ENCODE measurements at places on chromosomes 7 and 10.
A peak's percentile ranks its signal among the peaks of the same experiment; 100 is the strongest.

- DNase-seq = no peak
Observed at GRCh38 chr7:43752411-43752810, 6.1 kb upstream of the BLVRA start.

- DNase-seq = no peak
Observed at GRCh38 chr10:117470733-117471132, 71.8 kb upstream of the EMX2 start.

GRCh38 chr7:2461268-2462026 is 14.8 kb downstream of the GRIFIN start:
- no peak for DNase-seq

DNA sequence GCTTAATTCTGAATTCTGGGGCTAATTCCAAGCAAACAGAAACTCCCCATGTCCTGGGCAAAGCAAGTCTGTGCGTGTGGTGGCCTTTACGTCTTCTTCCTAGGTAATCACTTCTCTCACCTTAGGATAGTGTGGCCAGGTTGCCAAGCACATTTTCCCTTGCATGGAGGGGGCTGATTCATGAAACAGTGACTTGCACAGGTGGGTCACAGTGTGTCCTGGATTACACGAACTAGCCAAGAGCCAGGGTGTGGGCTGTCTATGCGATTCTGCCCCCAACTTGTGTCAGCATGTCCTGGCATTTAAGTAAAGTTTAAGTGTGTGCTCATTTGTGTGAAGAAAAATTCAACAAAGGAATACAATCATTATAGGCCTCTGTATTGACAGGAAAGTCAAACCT is 18.5 kb upstream of the SEM1 start:
- no peak for DNase-seq

DNA sequence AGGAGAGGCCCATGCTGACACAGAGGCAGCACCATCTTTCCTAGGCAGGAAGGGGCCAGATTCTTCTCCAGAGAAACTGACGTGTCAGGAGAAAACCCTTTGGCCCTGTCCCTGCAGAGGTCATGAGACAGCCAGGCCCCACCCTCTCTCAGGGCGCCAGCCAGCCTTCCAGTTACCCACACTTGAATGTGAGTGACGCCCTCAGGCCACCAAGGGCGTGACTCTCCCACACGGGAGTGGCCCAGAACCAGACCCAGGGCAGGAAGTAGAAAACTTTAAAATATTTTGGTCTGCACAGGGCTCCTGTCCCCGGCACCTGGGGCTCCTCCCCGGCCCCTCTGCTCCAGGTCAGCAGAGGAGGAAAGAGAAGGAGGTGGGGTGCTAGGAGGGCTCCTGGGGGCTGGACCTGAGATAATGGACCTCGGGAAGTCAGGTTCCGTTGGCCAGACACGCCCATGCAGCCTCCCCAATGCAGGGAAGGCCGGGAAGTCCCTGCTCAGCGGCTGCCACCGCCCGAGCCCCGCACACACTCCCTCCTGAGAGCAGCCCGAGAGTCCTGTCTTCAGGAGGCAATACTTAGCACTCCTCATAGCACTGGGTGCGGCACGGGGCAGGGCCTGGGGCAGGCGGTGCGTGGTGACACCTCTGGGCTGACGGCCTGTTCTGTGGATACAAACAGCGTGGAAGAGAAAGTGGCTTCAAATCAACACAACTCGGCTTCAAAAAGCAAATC is 67.0 kb upstream of the CFAP46 start:
- DNase-seq = no peak

GRCh38 chr7:113256883-113257531 is 138.7 kb upstream of the SMIM30 start:
- no peak for DNase-seq

DNA sequence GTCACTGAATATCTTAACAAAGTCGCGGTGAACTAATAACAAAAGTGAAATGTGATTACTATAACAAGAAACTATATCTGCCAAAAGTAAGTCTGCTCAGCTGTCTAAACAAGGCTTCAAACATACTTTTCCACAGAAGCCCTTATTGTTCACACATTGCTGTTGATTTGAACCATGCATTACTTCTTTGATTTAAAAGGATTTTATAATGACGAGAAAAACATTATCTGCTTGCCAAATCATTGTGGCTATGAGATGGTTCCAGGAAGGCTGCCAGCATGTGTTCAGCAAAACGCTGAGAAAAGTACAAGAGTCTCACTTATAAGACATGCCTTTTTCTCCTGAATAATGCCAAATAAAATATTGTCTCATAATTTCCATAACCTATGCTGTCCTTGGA is 24.4 kb downstream of the RNF133 start:
- DNase-seq = peak; percentile 61

DNA sequence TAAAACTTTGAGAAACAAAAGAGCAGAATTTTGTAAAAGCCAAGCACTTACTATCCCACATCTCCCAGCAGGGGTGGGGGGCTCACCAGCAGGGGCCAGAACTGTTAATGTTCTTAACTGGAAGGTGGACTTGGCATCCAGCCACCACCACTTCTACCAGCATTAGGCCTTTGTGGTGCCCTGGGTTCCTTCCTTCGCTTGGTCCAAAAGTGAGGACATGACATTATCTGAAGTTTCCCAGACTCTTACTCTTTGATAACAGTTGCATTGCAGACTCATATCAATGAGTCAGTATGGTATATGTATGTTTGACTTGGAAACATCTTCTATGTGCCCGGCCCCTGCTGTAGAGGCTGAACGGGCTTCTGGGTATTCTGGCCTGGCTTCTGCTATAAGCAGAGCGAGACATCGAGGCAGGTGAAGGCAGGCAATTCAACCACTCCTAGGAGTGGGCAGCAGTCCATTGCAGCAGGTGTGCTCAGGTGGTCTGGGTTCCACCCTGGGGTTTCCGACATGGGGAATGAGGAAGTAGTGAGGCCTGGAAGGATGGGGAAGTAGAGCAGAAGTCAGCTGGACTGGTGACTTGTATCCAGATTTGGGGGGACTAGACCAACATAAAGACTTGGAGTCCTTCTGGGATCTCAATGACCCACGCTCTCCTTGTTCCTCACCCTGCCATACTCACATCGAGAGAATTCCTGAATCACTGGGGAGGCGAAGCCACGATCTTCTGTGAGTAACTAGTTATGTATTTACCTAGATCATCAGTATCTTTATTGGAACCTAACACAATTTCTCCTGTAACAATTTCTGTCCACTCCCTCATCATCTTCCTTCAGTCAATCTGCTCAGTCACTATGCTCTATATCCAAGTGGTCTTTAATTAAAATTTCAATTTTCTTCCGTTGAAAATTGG is 4.1 kb downstream of the ZNF777 start:
- no peak for DNase-seq

GRCh38 chr10:17904564-17904963 is 47.2 kb upstream of the SLC39A12 start:
- DNase-seq = no peak

DNA sequence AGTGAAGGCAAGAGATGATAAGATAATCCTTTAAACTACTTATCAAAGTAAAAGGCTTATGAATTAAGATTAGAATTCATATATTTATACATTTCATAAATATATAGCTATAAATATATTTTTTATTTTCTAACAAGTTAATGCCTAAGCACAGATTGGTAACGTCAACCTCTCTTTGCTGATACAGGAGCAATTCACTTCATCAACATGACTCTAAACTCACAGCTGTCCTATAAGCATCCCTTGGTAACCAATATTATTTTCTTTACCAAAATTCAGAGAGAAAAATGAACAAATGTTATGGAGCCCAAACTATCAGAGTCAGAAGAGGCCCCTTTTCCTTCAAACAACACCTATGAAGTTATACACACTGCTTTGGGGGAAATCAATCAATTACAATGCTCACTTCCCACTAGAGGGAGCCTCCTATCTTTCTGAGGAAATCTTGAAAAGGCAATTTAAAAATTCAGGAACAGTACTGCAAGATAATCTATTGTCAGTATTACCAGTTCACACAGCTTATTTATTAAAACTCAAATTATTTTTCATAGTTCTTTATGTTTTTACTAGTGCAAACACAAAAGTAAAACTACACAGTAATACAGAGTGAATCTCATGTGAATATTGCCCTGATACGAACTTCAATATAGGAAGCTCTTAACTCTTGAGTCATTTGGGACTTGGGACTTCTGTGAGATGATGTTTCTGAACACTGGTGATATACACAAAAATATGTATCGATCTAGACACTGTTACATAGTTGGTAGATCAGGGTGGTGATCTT is 51.0 kb upstream of the NOBOX start:
- DNase-seq = no peak

DNA sequence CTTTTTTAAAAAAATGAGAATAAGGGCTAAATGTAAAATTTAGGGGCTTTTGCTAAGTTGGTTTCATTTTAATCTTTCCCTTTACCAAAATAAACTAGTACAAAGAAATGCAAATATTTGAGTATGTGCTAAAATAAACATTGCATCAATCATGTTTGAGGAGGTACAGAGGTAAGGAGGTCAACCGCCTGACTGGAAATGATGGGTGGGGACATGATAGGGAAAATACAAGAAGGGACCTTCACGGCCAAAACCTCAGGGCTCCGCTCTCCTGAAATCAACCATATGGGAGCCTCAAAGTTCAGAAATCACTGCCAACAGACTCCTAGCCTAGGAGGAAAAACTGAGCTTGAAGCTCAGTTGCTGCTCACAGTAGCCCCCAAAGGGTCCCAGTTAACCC is 207.6 kb downstream of the AHR start:
- no peak for DNase-seq

GRCh38 chr7:22317632-22318031 is 39.3 kb downstream of the RAPGEF5 start:
- no peak for DNase-seq

GRCh38 chr7:20861468-20861867 is 74.8 kb upstream of the SP8 start:
- DNase-seq = no peak

- DNase-seq = no peak
Observed at GRCh38 chr10:97590082-97590747, 694 bp downstream of the C10orf62 start.

- DNase-seq = no peak
Observed at GRCh38 chr10:71210542-71210871, 1.9 kb upstream of the UNC5B start.

- DNase-seq = no peak
Observed at GRCh38 chr10:102783568-102783967, 39.8 kb downstream of the WBP1L start.

- DNase-seq = peak; percentile 12
Observed at GRCh38 chr7:142168746-142169145, 57.2 kb downstream of the MGAM2 start.

DNA sequence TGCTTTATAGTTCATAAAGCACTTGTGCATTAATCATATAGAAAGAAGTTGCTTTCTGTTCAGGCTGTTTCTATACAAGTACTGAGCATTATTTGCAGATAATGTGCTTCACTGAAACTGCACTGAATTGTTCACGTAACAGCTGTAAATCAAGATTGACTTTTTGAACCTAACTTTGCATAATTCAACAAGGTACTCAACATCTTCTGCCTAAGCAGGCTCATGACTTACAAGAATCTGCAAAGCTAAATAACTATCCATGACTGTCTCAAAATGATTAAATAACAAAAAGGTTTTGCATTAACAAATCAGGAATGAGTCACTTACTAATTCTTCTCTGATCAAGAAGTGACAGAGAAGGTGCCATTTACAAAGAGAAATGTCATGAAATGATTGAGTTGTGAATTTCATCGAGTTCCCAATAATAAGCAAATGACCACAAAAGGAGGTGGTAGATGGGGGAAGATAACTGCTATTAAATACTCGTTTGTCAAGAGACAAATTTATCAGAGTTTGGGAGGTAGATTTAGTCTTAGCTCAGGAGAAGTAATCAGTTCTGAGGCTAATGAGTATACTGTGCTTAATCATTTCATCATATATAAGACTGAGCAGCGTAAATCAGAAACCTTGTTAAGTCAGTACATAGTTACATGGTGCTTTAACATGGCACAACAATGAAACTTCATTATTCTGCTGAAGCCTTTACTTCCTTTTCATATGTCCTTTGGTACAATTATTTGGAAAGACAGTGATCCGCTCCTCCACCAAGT is 161.3 kb upstream of the LRRN3 start:
- DNase-seq = no peak

- no peak for DNase-seq
Observed at GRCh38 chr10:95242581-95243317, 48.1 kb downstream of the PDLIM1 start.

DNA sequence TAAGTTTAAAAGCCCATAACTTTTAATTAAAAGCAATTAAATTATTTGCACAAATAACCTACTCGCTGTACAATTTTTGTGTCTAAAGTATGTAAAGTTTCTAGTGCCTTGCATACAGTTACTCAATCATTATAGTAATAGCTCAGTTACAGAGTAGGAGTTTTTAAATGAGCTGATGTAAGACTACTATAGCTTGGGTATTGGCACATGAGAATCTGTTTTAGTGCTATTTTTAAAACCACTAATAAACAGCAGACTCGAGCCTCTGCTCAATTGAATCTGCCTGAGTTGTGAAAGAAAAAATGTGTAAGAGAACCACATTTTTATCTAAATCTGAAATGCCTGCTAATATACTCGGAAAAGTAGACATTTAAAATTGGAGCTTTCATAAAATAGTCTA is 31.1 kb downstream of the CTNNA3 start:
- DNase-seq = no peak

- DNase-seq = no peak
Observed at GRCh38 chr10:83122336-83122735, 1017.0 kb upstream of the GHITM start.

GRCh38 chr7:90266808-90267207 is 21.8 kb downstream of the CFAP69 start:
- no peak for DNase-seq

DNA sequence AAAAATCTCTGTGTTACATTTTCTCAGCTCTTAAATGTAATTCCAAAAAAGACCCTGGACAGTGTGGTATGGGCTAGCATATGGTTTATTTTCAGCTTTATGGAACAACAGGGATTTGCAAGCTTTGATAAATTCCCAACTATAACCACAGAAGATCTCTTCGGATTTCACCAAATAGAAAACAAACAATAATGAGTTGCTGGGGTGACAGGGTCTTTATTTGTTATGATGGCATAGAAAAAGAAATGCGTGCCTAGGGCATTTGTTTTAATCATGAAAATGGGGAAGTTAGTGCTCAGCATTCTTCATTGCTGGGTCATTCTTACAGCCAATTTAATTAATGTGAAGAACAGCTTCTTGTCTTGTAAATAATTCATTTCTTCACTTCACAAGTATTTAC is 139.0 kb downstream of the LRRN3 start:
- no peak for DNase-seq

GRCh38 chr10:24463611-24464426 is 254.9 kb downstream of the KIAA1217 start:
- no peak for DNase-seq

Data from retinal pigment epithelial cell (primary cell).